ENCODE measurements at places on chromosomes 6 and 20.
A peak's percentile ranks its signal among the peaks of the same experiment; 100 is the strongest.

DNA sequence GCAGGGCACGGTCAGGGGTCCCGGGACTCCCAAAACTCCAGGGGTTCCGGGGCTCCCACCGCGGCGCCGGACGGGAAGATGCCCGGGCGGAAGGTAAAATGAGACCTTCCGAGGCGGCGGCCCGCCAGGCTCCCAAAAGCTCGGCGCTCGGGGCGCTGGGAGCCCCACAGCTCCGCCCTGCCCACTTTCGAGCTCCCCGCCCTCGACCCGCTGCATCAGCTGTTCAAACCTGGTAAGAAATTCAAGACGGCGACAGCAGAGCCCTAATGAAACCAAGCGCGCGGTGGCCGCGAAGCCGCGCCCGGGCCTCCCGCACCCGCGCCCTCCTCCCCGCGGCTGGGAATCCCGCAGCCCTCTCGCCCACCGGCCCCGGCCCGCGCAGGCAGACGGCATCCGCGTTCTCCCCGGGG, 369 bp downstream of the SLC4A11 start:
- DNase-seq: no peak

- no peak for DNase-seq
These were observed 41.0 kb downstream of the PHF3 start for GRCh38 chr6:63676412-63677114.

DNA sequence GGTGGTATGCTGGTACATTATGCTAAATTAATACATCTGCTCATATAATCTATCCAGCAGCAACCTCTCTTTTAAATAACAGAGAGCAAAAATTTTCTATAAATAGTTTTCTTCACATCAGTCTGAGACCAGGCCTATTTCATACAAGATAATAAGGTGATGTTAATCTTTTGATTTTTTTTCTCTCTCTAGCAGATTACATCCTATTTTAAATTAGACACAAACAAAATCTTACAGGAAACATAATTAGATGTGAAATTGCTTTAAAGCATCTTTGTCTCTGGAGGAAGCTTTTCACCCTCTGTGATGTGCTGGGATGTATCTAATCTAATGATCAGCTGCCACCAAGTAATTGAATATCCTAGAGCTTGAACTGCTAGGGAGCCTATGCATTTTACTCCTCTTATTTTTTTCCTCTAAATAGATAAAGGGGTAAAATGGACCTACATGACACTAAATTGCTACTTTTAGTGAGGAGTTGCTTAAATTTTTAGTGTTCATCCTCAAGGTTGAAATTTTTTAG, 165.5 kb downstream of the MANEA start:
- DNase-seq: no peak

DNA sequence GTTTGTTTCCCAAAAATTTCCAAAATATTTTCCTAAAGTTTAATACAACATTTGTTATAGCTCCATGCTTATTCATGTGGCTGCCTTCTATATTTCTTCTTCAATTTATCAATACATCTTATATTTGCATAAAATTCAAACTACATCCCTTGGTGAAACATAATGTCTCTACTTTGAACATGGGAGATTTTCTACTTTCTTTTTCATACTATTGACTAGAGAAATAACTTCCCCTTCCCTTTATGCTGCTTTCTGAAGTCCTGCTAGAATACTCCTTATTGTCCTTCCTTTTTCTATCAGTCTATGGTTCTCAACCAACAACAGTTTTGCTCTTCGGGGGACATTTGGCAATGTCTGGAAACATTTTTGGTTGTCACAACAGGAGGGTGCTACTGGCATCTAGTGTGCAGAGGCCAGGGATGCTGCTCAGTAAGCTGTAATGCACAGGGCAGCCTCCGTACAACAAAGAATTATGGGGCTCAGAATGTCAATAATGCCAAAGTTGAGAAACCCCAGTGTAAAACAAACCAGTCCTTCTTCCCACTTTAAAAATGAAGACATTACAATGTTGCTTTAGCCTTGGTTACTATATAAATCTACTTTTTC, 29.9 kb downstream of the MKKS start:
- DNase-seq: no peak

GRCh38 chr6:144377586-144378210, 92.6 kb downstream of the UTRN start:
- DNase-seq: no peak

GRCh38 chr6:14946753-14947152, 299.1 kb upstream of the JARID2 start:
- no peak for DNase-seq

DNA sequence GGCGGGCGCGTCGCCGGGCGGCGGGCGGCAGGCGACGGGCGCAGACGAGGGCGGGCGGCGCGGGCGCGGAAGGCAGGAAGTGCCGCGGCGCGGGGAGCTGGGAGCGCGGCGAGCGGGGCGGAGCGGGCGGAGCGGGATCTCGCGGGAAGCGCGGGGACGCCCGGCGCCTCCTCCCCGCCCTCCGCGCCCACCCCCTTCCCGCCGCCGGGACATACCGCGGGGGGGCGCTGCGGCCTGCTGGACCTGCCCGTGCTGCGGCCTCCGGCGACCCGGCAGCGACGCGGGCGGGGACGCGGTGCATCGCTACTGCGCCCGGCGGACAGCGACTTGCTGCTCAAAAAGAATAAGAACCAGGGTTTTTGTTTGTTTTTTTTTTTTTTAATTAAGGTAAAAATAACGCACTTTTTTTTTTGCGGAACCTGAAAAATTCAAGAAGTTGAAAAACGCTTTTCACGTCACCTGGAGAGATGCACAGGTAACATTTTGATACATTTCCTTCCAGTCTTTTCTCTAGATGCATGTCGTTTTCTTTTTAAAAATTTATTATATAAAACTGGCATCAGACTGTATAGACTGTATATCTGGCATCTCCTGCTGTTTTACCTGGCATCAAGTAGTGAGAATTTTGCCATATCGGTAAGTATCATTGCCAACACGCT, at the start of gene CENPB:
CENPB (minus strand) TSS at position 76 of the 659 bp plus-strand sequence. CDS start 257 bp downstream, outside the sequence.
- peak; percentile 94 for DNase-seq

DNA sequence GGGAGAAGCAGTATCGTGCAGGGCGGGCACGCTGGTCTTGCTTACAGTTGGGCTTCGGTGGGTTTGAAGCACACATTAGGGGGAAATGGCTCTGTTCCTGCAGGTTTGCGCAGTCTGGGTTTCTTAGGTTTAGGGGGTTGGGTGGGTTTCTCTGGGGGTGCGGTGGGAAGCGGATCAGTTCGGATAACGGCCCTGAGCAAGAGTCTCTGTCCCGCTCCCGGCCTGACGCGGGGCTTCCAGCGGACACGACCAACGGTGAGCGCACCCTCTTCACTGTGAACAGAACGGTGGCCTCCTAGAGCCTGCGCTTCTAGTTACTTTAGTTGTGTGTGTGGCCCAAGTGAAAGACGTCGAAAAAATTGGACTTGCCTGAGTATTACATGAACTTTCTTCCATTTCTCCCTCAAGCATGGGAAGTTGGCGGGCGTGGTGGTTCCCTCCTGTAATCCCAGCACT, 635 bp upstream of the ELOVL2 start:
- no peak for DNase-seq

DNA sequence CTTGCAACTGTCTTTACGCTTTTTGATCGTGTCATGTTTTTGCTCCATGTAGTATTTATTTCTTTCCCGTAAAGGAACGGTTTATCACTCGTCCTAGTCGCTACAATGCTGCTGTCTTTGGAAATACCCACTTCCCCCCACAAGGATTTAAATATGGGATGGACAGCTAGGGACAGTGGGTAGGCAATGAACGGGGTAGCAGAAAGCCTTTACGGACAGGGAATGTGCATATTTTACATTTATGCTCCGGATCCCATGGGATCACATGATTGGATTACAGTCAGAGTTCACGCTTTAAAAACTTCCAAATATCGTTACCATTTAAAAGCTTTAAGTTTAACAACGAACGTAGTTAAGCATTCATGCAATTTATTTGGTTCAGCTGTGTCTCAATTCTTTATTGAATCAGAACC, 1.2 kb downstream of the HIVEP1 start:
- no peak for DNase-seq

DNA sequence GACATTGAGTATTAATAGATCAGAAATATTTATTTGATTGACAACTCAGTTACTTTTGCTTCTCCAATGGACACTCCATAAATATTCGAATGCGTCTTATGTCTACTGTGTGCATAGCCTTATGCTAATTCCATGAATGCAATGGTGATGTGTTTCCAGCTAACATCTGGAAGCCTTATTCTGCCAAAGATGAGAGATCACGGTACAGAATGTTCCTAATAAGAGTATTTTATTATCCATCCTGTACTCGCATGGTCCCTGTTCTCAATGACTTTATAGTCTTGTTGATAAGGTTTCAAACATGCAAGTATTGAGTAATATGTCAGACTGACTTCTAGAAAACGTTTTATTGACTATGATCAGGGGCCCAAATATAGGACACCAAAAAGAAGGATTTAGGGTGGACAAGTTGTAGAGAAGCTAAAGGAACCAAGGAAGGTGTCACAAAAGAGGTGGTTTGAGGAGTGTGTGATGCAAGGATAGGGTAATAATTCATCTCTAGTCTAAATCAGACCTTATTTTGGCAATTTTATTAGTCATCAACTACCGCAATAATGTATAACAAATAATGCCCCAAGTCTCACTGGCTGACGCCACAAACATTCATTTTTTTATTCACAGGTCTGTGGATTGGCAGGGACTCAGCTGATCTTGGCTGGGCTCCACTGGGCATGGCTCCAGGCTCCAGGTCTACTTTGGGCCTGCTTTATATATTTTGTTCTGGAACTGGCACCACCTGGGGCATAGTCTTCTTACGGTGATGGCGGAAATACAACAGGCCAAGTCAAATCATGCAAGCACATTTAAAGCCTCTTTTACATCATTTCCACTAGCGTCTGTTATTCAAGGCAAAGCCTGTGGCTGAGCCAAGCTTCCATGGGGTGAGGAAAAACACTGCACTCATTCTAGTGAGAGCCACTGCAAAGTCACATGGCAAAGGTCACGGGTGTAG, 24.5 kb upstream of the CD83 start:
- no peak for DNase-seq

- DNase-seq: no peak
These were observed 166.1 kb upstream of the PRDM1 start for GRCh38 chr6:105920071-105920470.

GRCh38 chr20:59050437-59050836, 7.9 kb upstream of the PRELID3B start:
- no peak for DNase-seq

- no peak for DNase-seq
These were observed 9.4 kb upstream of the KHDC1L start for GRCh38 chr6:73234733-73235132.

GRCh38 chr20:35561268-35561667, 19.4 kb downstream of the ERGIC3 start:
- DNase-seq: peak; percentile 34

DNA sequence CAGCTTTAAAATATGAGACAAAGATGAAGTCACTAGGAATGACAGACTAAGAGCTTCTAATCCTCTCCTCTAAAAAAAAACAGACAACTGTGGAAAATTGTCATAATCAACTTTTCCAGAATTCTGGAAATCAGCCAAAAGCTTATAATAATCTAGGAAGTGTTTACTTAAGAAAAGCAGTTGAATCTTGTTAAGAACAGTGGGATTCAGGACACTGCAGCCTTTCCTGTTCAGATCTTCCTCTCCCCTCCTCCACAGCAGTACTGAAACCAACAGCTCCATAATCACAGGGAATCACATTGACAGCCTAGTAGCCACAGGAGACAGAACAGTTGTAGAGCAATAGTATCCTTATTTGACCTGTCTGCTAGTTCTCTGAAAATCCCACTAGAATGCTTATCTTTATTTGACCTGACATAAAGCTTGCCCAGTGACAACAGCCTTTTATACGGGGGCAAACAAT, 41.6 kb downstream of the IBTK start:
- DNase-seq: no peak

- no peak for DNase-seq
These were observed 20.9 kb upstream of the SRF start for GRCh38 chr6:43150051-43150751.

GRCh38 chr6:56899311-56899710, 55.6 kb upstream of the BEND6 start:
- no peak for DNase-seq

GRCh38 chr6:80329496-80329895, 223.0 kb downstream of the BCKDHB start:
- no peak for DNase-seq

DNA sequence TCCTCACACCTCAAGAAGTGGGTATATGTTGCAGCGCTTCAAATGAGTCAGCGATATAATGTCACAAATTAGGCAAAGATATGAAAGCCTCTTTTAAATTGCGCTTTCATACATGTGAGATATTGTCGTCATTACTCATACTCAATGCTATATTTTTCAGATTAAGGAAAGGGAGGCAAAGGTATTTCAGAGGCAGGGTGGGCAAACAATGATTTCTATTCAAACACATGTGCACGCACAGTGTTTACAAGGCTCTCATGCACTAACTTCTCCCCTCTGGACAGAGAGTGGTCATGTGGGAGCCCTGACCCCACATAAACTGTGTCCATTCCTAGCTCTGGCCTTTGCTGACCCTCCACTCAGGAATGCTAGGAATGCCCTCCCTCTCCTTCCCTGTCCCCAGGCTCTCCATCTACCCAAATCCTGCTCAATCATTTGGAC, 112.1 kb upstream of the TMEM170B start:
- no peak for DNase-seq

- no peak for DNase-seq
These were observed 109.0 kb upstream of the FLRT3 start for GRCh38 chr20:14446446-14446845.

- no peak for DNase-seq
These were observed 101.8 kb upstream of the TCF21 start for GRCh38 chr6:133787122-133787521.

Data from neural crest cell (in vitro differentiated cells).